ENCODE measurements at places on chromosomes 12 and 14.

GRCh38 chr14:36478782-36479181, 41.2 kb downstream of the NKX2-1 start:
- no peak for DNase-seq

- DNase-seq: no peak
Measured at GRCh38 chr12:64082866-64083268, 139.2 kb downstream of the KICS2 start.

GRCh38 chr12:98549371-98550110, 34.2 kb downstream of the TMPO start:
- DNase-seq: no peak

- no peak for DNase-seq
Measured at GRCh38 chr14:72500234-72500838, 393.6 kb downstream of the DPF3 start.

DNA sequence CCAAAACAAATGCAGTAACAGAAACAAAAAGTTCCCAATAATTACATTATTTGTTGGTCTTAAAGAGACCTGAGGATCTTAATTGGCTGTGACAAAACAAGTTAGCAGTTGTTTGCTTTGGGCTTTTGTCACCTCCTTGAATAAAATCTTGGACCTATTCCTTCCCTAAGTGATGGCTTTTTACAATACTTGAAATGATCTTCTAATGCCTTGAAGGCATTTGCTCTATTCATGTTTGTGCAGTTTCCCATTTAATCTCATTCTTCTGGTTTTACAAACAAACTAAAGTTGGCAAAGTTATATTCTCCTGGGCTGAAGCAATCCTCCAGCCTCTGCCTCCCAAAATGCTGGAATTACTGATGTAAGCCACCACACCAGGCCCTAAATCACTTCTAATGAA, 98.8 kb downstream of the OSBPL8 start:
- DNase-seq: no peak

- no peak for DNase-seq
Measured at GRCh38 chr12:25935355-25936144, 22.9 kb upstream of the RASSF8 start.

DNA sequence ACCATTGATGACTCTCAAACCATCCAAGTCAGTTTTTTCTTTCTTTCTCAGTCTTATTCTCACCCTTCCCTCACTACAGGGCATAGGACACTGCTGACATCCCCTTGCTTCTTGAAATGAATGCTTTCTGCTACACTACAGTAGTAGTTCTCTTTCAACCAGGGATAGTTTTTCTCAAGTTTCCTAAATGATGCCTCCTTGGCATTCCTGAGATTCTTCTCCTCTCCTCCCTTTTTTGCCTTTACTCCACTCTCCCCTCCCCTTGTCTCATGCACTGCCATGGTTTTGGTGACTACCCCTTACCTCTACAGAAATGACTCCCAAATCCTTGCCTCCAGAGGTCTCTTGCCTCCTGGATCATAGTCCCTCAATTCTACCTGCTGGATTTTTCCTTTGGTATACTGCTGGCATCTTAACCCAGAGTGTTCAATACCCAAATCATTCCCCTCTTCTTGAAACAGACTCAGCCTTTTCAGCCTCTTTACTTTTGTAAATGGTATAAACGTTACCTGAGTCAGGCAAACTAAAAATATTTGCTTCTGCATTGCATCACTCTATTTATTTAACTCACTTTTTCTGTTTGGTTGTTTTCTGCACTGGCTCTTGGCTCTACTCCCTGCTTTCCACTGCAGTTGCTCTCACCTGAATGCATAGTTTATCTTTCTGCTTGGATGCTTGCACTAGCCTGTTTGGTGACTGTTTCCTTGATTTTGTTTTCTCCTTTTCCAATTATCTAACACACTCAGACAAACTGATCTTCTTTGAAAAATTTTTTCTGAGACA, 211.6 kb upstream of the IGF1 start:
- DNase-seq: no peak

DNA sequence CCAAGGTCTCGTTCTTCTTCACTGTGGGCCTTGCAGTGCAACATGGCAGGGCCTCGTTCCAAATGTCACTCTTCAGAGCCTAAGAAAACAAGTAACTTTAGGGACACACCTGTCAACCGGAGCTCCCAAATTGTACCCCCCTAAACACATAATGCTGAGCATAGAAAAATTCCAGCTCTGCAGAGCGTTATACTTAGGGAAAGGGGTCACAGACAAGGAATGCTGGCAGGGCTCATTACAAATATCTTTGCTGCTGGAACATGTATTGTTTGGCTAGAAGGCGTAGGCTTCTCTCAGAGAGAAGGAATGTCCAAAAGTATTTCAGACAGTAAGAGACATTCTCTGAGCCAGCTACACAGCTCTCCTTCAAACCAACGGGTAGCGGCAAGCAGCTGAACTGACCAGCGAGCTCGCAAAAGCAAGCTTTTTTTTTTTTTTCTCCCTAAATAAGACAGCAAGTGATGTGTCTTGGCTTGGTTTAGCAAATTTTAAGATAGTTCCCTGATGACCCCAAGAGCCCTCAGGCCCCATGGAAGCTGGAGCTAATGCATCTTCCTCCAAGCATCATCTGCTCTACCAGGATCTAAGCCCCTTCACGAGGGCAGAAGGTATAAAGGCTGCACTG, 24.5 kb downstream of the SSH1 start:
- peak; percentile 82 for DNase-seq
